GM12891 (cell line): ENCODE measurements at places on chromosomes 4 and X.

DNA sequence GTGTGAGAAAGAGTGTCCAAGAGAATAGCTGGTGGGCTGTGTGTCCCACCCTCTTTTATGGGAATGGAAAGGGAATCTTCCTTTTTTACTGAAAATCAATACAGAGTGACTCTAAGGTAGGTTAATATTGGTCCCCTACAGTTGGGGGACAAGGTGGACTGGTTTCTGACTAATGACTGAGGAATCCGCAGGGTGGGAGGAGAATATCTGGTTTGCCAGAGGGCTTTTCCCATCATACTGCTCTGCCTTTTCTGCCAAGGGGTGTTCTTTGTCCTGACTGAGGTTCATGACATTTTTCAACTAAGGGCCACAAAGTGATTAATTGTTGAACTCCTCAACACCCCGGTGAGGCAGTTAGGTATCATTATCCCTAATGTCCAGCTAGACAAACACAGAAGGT lies 261.6 kb downstream of the SPATA18 start:
- DNase-seq, result no peak

- DNase-seq, result no peak
Observed at GRCh38 chrX:49071877-49072711, 1.7 kb downstream of the PRAF2 start.

DNA sequence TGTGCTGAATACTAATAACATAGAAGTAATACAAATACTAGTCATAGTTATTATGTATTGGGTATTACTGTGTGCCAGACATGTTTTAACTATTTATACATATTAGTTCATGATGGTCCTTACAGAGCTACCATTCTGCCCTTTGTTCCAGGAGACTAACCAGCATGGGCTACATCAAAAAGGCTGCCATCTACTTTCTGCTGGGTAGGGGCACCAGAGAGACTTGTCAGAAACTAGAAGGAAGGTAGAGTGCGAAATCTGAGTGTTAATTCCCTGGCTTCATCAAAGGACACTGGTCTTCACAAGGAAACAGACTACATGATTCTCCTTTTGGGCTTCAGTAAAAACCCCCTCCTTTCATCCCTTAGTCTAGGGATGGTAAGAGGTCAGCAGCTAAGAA lies 347.8 kb downstream of the GBA3 start:
- DNase-seq, result no peak

- DNase-seq, result no peak
Observed at GRCh38 chr4:15587649-15588048, 67.5 kb downstream of the FBXL5 start.

- no peak for DNase-seq
Observed at GRCh38 chr4:168511780-168512489, 15.1 kb downstream of the PALLD start.
